ENCODE measurements at places on chromosomes 1 and 21.
A peak's percentile ranks its signal among the peaks of the same experiment; 100 is the strongest.

DNA sequence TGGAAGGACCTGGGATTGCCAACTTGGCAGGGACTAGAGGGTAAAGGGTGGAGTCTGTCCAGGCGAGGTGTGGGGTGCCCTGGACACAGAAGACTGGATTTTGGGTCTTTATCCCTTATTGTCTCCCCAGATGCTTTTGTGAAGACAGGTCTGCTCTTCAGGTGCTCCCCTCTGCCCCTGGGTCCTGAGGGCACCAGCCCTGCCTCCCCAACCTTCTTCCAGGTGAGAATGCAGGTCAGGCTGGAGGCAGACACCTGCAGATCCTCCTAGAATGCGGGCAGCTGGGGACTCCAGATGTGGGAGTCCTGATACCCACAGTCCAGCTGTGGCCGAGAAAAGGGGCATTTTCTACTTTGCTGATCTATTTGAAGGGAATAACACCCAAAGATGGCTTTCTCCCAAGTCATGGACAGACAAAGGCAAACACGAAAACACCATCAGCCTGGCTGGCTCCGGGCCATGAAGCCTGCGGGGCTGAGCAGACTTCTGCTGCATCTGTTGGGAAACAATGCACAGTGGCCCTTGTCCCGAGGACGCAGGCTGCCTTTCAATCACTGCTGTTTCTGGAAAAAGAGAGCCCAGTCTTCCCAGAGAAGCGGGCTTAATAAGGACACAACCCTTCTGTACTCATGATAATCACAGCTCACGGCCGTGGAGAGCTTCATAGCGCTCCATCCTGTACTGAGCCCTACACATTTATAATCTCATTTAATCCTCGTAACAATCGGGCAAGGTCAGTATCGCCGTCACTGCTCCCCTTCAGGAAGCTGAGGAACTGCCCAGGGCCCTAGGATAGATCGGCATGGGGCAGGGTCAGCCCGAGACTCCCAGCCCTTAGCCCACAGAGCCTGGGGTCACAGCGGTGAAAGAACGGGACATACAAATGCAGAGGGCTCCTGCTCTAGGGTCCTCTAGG is 62.0 kb upstream of the ABCG1 start:
- DNase-seq = peak; percentile 42

DNA sequence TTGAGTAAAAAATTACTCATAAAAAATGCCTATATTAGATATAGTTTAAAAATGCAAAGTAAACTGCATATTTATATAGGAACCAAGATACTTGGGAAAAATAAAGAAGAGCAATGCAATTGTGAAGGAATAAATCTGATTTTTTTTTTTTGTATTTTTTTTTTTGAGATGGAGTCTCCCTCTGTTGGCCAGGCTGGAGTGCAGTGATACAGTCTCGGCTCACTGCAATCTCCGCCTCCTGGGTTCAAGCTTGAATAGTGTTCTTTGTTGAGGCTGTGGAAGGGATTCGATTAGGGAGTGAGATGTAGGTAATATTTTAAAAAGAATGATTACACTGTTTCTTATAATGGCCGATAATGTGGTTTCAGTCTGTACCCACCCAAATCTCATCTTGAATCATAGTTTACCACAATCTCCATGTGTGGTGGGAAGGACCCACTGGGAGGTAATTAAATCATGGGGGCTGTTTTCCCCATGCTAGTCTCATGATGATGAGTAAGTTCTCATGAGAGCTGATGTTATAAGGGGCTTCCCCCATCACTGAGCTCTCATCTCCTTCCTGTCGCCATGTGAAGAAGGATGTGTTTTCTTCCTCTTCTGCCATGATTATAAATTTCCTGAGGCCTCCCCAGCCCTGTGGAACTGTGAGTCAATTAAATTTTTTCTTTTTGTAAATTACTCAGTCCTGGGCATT is 1765.9 kb downstream of the PLA2G4A start:
- no peak for DNase-seq

GRCh38 chr1:43214501-43215444 is 42.6 kb downstream of the CFAP57 start:
- no peak for DNase-seq

GRCh38 chr21:40841524-40842196 is 5.3 kb downstream of the DSCAM start:
- peak; percentile 92 for DNase-seq

- no peak for DNase-seq
Observed at GRCh38 chr1:92910081-92910480, 51.2 kb downstream of the DIPK1A start.

DNA sequence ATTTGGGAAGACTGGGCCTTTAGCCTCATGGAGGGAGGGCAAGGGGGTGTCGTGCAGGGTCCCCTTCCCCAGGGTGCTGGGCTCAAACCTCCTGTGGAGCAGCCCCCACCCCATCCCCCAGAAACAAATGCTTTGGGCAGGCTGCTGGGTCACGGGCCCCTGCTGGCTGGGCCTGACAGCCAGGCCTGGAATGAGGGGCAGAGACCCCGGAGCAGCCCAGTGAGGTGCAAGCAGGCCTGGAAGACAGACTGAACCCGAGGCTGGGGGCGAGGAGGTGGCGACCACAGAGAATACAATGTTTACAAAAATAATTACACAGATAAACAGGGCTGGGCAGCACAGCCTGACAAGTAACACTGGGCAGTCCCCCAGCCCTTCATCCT is 5.3 kb downstream of the CCDC24 start:
- no peak for DNase-seq

DNA sequence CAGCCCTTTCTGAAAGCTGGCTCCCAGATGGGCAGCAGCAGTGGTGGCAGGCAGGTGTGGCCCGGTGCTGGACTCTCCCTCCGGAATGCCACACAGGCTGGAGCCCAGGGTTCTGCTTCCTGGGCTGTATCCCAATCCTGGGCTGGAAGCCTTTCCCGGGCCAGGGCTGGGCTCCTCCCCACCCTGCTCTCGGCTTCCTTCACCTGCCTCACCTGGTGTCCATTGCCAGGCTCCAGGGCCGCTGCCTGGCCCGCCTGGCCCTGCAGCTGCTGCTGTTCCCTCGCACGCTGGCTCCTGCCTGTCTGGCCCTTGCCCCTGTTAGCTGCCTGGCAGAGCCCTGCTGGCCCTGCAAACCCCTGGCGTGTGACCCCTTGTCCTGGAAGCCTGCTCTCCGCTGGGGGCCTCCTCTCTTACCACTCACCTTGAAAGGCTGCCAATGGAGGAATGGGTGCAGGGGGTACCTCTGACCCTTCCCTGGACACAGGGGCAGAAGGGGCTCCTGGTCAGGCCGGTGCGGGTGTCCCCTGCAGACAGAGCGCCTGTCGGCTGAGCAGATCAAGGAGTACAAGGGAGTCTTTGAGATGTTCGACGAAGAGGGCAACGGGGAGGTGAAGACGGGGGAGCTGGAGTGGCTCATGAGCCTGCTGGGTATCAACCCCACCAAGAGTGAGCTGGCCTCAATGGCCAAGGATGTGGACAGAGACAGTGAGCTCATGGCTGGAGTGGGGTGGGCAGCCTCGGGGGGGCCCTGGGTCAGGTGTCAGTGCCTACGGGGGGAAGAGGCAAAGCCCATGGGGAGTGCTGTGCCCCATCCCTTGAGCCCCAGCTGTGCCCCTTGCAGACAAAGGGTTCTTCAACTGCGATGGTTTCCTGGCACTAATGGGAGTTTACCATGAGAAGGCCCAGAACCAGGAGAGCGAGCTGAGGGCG is 1.1 kb downstream of the CALML6 start:
- DNase-seq = no peak

GRCh38 chr21:25850126-25850842 is 115.5 kb downstream of the GABPA start:
- DNase-seq = no peak

- peak; percentile 20 for DNase-seq
Observed at GRCh38 chr1:63675420-63675931, 82.3 kb downstream of the PGM1 start.

GRCh38 chr21:44477712-44478111 is 22.4 kb downstream of the LRRC3 start:
- no peak for DNase-seq

- DNase-seq = no peak
Observed at GRCh38 chr1:52403566-52404115, 582 bp downstream of the ORC1 start.

GRCh38 chr1:223331929-223332328 is 32.0 kb downstream of the SUSD4 start:
- DNase-seq = no peak

DNA sequence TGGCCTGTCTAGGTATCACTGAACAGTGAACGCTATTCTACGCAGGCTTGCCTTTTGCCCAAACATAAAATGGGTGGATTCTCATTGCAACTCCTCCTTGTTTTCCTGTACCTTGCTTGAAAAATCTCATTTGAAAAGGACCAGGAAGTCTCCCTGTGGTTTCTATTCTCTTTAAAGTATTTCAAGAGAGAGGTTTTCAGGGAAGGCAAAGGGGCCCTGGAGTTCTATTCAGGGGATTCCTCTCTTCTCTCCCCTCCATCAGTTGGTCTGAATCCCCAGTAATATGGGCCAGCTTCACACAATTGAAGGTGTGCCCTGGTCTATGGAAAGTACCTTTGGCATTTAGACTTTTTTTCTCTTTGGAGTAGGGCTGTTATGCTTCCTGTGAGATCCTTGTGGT is 311.3 kb downstream of the RGS7 start:
- DNase-seq = no peak

- DNase-seq = no peak
Observed at GRCh38 chr1:217425422-217425821, 205.5 kb downstream of the GPATCH2 start.

GRCh38 chr1:247386217-247386616 is 29.8 kb upstream of the NLRP3 start:
- DNase-seq = no peak

DNA sequence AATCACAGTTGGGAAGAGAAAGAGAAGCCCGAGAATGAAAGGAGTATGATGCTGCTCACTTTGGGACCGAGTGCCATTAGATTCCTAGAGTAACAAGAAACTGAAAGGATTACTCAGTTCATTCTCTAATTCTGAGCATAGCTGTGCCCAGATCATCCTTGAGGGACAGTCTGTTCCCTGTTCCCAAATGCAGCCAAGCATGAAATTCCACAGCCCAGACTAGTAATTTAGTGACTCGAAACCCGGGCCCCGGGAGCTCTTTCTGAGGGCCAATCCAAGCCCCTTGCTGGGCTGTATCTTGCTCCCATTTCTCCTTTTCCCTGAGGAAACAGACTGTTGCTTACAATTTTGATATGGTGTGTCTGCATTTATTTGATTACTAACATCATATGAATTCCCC is 30.0 kb upstream of the ETS2 start:
- no peak for DNase-seq

GRCh38 chr1:180136968-180137356 is 17.7 kb upstream of the QSOX1 start:
- DNase-seq = no peak

GRCh38 chr21:37183749-37184148 is 83.4 kb downstream of the VPS26C start:
- DNase-seq = no peak

DNA sequence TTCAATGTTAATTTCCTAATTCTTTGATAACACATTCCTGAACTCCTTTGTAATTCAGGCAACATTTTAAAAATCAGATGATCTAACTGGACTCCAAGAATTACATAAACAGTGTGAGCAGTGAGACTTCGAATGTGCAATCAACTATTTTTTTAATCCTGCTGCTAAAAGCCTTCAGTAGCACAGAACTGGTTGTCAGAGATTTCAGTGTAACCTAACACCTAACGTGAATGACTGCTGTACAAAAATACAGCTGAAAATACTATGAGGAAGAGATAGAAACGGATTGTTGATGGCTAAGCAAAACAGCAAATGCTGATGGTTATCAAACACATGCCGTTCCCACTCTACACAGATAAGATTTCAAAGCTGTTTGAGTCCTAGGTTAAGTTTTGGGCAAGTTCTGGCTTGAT is 46.1 kb downstream of the APP start:
- no peak for DNase-seq

DNA sequence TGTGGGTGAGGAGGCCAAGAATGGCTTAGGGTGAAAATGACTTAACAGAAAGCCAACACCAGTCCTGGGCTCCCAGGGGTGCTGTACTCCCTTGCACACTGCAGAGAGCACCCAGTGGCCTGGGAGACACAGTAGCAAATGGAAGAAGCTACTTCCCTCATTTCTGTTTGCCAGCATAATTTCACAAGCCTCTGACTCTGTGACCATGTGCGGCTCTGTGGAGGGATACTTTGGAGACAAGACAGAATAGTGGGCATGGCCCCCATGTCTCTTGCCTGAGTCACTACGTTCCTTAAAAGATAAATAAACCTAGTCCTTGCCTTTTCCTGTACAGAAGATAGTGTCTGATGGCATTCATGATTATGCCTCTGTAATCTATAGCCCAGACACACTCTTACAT is 38.1 kb downstream of the TRIM62 start:
- no peak for DNase-seq

GRCh38 chr1:172589553-172589952 is 56.6 kb downstream of the SUCO start:
- no peak for DNase-seq
